ENCODE measurements at places on chromosomes 7 and 10.

- no peak for DNase-seq
These were observed 29.2 kb upstream of the AP5Z1 start for GRCh38 chr7:4745971-4746919.

- no peak for DNase-seq
These were observed 194.7 kb upstream of the SEMA3A start for GRCh38 chr7:84389242-84389641.

DNA sequence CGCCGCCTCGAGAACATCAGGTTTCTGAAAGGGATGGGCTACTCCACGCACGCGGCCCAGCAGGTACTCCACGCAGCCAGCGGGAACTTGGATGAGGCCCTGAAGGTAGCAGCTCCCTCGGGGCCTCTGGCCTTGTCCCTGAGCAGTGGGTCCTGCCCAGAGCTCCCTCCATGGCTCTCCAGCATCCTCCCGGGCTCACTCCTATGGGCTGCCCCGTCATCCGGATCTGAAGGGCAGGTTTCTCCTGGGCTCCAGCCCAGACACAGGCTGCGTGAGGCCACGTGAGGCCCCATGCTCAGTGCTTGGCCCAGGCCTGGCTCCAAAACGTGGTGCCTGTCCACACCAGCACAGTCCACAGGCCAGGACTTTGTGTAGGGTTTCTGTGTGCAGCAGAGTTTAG lies 32.5 kb downstream of the NUB1 start:
- DNase-seq, result peak; percentile 61

DNA sequence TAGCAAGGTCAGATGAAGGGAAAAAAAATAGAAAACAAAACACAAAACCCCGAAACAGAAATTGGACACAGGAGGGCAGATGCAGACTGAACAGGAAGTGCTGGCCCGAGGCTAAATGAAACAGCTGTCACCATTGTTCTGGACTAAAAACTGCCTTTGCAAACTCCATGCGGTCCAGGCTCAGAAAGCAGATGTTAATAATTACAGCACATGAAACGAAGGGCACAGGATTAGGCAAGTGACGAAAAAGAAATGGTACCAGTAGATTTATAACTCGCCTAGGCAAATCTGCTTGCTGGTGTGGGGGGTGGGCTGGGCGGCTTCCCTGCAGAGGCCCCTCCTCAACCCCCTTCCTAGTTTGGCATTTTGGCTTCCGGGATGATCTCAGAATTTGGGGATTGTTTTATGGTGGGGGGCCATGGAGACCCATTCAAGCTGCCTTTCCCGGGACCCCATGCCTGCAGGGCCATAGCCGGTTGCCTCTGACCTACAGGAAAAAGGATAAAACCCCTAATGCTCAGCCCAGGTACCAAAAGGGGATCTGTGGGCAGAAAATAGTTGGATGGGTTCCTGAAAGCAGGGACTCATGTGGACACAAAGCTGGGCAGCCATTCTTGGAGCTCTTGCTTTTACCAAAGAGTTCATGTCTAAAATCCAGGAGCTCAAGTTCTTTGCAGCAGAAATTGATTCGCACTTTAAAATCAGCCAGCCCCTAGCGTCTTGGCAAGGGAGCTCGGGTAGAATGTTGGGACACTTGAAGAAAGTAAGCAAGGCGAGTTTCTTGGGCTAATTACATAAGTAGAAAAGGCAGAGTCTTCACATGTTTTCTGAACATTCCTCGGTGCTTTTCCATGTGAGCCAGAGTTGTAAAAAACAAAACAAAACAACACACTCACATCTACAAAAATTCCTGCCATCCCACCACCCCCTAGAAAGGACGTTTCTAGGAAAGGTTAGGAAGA lies 39.0 kb upstream of the EMX2 start:
- no peak for DNase-seq

- DNase-seq, result peak; percentile 98
These were observed 41.2 kb downstream of the TACR2 start for GRCh38 chr10:69375307-69376151.

- no peak for DNase-seq
These were observed 11.0 kb downstream of the ZMIZ1 start for GRCh38 chr10:79079490-79080355.

GRCh38 chr7:81790120-81790500 lies 20.3 kb upstream of the HGF start:
- no peak for DNase-seq

DNA sequence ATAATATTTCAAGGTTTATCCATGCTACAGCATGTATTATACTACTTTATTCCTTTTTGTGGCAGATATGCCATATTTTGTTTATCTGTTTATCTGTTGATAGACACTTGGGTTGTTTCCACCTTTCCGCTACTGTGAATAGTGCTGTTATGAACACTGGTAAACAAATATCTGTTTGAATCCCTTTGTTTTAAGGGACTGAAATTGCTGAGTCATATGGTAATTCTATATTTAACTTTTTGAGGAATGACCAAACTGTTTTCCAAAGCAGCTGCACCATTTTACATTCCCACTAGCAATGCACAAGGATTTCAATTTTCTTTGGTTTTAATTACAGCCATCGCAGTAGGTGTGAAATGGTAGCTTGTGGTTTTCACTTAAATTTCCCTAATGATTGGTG lies 3.4 kb downstream of the C10orf53 start:
- no peak for DNase-seq

DNA sequence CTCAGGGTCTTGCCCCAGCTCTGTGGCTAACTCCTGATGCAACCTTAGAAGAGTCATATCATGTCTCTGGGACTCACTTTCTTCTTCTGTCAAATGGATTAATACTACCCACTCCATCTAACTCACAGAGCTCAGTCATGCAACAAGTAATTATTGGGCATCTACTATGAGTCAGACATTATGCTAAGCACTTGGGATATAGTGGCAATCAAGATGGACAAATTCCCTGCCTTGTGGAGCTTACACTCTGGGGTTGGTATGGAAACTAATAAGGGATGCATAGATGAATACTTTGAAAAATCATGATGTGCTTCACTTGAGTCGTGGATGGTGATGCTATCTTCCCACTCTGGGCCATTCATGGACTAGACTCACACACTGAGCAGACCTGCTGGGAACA lies 88.9 kb downstream of the KCNMA1 start:
- DNase-seq, result no peak
